Stimulated activated CD8-positive, alpha-beta memory T cell treated with anti-CD3 and anti-CD28 coated beads, Interleukin-7, amount 100 ng/mL, for 1 hour (primary cell): ENCODE measurements at places on chromosomes 7 and 10.
A peak's percentile ranks its signal among the peaks of the same experiment; 100 is the strongest.

DNA sequence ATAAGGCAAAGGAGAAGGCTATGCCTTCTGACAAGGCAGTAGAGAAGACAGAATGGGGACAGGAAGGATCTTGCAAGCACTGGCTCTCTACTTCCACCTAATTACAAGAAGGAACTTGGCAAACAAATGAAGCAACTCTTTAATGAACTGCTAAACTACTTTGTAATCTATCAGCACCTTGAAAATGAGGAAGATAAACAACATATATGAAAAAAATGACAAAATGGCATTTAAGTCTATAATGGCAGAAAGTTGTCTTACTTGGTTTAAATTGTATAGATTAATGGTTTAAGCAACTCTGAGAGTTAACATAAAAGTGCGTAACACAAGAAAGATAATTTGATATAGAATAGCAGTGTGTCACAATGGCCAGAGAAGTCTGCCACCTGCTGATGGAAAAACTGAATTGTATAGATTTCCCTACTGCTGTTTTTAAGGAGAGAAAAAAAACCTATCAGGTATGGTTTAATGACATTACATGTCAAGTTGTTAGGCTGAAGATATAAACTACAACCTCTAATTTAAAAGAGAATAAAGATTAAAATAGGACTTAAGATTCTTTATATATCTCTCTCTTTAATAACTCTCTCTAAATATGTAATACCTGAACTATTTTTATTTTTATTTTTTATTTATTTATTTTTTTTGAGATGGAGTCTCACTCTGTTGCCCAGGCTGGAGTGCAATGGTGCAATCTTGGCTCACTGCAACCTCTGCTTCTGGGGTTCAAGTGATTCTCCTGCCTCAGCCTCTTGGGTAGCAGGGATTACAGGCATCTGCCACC is 11.8 kb downstream of the NT5C3A start:
- no peak for DNase-seq

- no peak for DNase-seq
These were observed 22.6 kb downstream of the PALS2 start for GRCh38 chr7:24595671-24596418.

DNA sequence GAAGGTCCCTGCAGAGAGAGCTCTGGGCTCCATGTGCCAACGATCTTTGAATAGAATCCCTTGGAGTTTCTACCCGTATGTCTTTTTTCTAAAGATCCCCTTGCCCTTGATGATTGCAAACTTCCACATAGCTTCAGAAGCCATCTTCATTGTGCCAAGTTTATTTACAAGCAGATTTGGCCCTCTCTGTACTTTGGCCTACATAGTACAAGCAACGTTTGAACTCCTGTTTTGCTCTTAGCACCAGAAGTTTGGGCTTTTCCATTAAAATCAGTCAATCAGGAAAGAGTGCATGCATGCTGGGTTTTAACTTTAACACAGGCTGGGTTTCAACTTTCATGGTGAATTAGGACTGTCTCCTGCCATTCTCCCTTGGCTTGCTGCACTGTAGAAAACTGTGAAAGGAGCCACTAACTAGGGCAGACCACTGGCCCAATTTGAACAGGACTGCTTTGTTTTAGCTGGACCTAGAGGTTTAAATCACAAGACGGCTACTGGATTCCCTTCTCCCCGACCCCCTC is 557.6 kb upstream of the GALNT17 start:
- no peak for DNase-seq

DNA sequence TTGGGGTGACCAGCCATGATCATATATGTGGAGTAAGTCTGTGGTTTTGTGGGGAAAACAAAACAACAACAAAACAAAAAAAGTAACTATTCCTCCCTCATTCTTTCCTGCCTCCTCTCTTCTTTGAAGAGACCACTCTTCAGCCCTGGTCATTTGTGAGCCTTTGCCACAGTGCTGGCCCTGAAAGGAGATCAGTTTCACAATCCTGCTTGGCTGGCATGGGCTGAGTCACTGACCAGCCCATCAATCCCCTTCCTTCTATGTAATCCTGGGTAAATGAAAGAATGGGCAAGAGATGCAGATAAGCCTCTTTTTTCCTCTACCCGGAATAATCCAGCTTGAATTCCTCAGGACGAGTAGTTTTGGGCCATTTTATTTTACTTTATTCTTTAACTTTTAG is 13.6 kb downstream of the CSTF2T start:
- no peak for DNase-seq

- no peak for DNase-seq
These were observed 320.5 kb downstream of the BBS9 start for GRCh38 chr7:33449847-33450246.

DNA sequence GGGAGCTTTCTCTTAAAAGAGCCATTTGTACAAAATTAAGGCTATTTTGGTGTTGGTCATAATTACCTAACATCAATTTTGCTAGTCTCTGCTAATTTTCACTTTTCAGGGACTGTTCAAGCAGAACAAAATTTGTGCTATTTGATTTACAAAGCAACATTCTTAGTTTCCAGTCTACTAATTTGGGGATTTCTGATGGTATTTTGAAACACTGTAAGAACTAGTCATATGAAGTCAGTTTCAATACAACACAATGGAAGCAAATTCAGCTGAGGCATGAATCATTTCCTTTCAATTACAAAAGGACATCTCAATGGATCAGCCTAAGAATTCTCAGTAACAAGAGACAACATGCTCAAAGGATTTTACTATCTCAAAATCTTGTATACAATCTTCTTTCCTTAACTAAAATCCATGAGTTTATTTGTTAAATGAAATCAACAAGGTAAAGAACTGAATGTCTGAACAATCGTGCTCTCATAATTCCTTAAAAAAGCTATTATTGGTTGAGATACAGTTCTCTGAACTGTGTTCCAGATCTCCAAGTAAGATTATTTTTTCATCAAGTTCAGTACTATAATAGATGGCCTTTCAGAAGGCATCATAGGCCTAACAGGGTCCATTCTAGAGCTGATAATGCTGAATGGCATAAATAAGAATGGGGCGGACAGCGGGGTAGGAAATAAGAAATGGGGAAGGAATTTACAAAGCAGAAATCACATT is 144.6 kb downstream of the NRCAM start:
- no peak for DNase-seq

- DNase-seq, result no peak
These were observed 89.3 kb upstream of the DIP2C start for GRCh38 chr10:778626-779330.

GRCh38 chr7:118366363-118366762 is 141.9 kb downstream of the ANKRD7 start:
- DNase-seq, result no peak

GRCh38 chr10:59907918-59908807 is 1.8 kb upstream of the CCDC6 start:
- no peak for DNase-seq

- no peak for DNase-seq
These were observed 21.5 kb upstream of the PDLIM1 start for GRCh38 chr10:95312257-95312656.

DNA sequence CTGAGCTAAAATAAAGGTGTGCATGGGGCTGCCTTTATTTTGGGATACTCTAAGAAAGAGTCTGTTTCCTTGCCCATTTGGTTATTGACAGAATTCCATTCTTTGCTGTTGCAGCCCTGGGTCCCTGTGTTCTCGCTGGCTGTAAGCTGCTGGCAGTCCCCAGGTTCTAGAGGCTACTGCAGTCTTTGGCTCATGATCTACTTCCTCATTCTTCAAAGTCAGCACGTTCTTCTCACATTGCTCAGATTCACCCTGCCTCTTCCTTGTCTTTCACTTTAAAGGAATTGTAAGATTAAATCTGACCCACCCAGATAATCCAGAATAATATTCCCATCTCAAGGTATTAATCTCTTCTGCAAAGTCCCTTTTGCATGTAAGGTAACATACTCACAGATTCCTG is 620.3 kb downstream of the CCSER2 start:
- no peak for DNase-seq

DNA sequence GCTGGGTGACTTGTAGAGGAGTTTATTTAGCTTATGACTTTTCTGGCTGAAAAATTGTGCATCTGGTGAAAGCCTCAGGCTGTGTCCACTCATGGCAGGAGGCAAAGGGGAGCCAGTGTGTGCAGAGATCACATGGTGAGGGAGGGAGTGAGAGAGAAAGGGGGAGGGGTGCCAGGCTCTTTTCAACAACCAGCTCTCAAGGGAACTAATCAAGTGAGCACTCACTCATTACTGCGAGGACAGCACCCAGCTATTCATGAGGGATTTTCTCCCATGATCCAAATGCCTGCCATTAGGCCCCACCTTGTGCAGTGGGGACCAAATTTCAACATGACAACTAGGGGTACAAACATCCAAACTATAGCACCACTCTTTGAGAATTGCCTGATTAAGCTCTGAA is 590.2 kb downstream of the MAGI2 start:
- no peak for DNase-seq

- no peak for DNase-seq
These were observed 131.2 kb downstream of the PRKAG2 start for GRCh38 chr7:151745706-151746105.

DNA sequence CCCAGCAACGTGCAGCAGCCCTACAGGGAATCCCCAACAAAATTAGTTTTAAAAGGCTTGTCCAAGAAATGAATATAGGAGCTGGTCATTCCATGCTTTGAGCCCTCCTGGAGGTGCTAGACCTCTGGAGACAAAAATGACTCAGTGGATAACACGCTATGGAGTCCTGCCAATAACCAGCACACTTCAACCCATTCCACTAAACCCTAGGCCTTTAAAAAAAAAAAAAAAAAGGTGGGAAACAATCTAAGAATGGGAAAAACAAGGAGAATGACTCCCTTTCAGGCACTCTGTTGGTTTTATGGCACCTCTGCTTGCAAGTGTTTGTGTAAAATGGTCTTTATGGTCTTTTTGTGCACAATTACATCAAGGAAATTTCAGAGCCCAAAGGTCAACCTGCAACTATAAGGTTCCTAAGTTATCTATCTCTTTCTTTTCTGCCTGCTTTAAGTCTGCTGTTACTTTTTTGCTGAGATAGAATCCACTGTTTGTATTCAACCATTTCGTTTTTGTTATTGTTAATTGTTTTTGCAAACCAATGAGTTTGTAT is 21.3 kb downstream of the AVL9 start:
- DNase-seq, result no peak

- no peak for DNase-seq
These were observed 8.6 kb upstream of the LRRN3 start for GRCh38 chr7:111082351-111082750.

- no peak for DNase-seq
These were observed 887 bp downstream of the TMUB1 start for GRCh38 chr7:151082141-151083070.

GRCh38 chr10:6108072-6108471 is 19.2 kb downstream of the RBM17 start:
- DNase-seq, result no peak

GRCh38 chr10:1410469-1411395 is 326.6 kb downstream of the ADARB2 start:
- DNase-seq, result no peak

GRCh38 chr7:106284714-106285050 is at the start of gene NAMPT:
TSS of gene NAMPT (minus strand) at chr7:106284983. CDS start at chr7:106284884, 99 bp downstream.
- DNase-seq, result no peak

DNA sequence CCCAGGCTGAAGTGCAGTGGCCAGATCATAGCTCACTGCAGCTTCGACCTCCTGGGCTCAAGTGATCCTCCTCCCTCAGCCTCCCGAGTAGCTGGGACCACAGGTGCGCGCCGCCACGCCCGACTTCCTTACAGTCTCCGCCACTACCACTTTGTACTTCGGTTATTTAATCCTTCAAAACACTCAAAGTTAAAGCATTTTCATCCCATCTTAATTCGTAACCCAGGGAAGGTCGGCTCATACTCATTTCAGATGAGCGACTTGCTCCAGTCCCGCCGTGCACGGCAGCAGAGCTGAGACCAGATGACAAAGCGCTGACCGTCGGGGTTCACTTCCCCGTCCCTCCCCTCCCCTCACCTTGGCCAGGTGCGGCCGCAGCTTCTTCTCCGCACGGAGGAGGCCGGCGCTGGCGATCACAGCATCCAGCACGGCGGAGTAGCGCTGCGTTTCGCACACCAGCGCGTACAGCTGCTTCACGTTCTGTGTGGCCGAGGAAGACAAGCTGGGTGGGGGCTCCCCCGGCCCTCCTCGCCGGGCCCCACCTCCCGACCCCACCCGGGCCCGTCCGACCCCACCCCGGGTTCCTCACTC is 457 bp downstream of the NSUN5 start:
- DNase-seq, result no peak

- DNase-seq, result no peak
These were observed 77.1 kb downstream of the MPLKIP start for GRCh38 chr7:40057292-40057691.

DNA sequence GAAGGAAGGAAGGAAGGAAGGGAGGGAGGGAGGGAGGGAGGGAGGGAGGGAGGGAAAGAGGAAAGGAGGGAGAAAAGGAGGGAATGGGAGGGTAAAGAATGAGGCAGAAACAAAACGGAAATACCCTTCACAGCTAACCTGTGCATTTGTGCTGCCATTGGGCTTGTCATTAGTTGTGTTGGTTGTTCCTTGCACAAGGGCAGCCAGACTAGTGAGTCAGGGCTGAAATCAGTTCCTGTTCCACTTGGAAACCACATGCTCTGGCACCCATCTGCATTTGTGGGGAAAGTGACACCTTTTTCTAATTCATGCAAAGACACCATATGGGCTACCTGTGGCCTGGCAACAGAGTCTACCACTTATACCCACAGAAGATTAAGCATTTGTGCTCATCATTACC is 1004.0 kb upstream of the C7orf33 start:
- no peak for DNase-seq

- peak; percentile 79 for DNase-seq
These were observed 8.2 kb downstream of the TACR2 start for GRCh38 chr10:69408318-69409175.

DNA sequence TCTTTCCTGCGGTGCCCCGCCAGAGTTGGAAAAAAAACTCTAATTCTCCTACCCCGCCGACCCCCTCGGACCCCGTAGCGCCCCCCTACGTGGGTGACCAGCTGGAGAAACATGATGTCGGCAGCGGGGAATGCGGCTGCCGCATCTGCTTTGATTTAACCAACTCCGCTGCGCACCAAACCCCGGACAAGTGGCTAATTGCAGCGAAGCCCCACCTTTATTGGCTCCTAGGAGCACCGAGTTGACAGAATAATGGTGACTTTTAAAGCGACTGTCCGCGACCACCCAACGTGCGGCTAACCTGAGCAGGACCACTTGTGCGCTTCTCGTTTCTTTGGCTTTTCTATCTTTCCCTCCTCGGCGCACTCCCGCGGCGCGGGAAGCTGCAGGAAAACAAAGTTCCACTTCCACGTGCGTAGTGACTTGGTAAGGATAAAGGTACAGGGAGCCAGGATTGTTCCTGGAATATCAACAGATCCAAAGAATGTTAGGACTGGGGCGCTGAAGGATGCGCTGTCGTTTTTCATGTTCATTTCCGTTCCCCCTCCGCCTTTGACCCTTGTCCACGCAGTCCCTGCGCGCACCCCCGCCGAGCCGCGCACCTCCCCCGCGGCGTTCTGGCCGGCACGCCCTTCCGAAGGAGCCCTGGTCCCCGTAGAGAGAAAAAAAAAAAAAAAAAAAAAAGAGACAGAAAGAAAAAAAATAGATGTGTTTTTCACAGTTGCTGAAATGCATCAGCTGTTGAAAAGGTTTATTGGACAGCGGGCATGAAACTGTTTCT is 1.4 kb downstream of the WNT16 start:
- no peak for DNase-seq
